IPS DF 6.9 (cell line): ENCODE measurements at places on chromosomes 1 and 21.

GRCh38 chr1:111770916-111771315, 15.2 kb downstream of the DDX20 start:
- DNase-seq = no peak

- DNase-seq = no peak
Observed at GRCh38 chr1:34131396-34132160, 33.5 kb downstream of the CSMD2 start.

GRCh38 chr1:111884772-111885443, 104.6 kb downstream of the KCND3 start:
- no peak for DNase-seq

- no peak for DNase-seq
Observed at GRCh38 chr1:114219172-114219868, 65.7 kb upstream of the SYT6 start.

DNA sequence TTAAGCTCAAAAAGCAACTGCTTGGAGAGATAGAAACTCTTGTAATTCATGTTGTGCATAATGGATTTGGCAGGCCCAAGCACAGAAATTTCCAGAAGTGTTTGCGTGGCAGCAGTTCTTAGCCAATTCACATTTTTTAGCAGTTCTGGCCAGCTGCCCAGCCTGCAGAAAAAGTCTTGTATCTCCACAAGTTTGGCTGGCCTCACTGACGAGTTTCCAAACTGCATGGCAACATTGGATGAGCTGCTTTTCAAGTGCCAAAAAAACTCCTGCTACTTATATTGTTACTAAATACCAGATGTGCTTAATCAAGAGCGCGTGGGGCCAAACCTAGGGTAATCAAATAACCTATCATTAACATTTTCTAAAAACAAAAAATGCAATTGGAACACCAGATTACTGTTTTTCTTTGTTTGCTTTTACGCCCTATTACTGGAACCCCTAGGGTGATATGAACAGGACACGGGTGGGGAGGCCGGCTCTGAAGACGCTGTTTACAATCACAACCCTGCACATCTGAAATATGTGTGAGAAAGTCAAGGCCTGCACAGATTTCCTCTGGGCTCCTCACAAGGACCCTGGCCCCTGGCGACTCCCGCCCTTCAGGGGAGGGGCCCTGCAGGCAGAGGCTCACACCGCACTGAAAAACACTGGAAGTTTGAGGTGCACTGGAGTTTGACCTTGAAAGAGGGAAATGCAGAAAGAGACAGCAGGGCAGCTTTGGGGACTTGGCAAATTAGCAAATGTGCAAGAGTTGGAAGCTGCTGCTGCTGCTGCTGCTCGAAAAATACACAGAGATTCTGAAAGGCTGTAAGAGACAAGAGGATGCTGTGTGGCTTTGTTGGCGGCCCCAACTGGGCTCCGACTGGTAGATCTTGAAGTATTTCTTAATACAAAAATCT, 55.2 kb upstream of the TARBP1 start:
- no peak for DNase-seq

GRCh38 chr1:229972600-229973296, 94.3 kb upstream of the GALNT2 start:
- DNase-seq = peak; percentile 35

DNA sequence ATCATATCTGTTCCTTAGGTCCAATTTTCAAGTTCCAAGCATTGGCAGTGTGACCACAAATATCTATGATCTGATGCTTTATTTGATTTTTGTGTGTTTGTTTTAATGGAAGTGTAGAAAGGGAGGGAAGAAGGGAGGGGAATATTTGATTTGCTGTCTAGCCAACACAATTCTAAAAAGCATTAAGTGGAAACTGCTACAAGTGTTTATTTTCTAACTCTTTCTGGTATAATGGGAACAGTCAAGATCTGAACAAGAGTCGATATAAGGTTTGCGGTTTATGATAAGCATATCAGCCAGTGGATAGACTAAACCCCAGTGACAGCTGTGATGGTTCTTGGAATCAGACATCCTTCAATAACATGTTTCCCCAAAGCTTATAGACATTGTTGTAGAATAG, 267.8 kb upstream of the SNX7 start:
- no peak for DNase-seq

DNA sequence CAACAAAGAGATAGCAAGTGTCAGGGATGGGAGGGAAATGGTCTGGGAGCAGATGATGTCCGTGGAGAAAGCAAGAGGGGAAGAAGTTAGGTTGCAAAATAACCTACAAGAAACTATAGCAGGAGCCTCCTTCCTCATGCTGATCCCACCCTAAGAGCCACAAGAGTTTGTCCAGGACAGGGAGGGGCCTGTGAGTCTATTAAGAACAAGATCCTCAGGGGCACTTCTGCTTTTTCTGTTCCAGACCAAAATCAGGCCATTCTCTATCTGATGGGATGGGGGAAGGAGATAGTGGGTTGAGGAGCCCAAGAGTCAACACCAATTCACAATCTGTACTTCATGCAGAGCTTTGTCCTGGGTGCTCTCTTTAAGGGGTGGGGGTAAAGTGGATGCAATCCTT, 7.7 kb upstream of the ATP1A4 start:
- no peak for DNase-seq

- DNase-seq = no peak
Observed at GRCh38 chr1:41152622-41153044, 89.5 kb downstream of the SCMH1 start.

DNA sequence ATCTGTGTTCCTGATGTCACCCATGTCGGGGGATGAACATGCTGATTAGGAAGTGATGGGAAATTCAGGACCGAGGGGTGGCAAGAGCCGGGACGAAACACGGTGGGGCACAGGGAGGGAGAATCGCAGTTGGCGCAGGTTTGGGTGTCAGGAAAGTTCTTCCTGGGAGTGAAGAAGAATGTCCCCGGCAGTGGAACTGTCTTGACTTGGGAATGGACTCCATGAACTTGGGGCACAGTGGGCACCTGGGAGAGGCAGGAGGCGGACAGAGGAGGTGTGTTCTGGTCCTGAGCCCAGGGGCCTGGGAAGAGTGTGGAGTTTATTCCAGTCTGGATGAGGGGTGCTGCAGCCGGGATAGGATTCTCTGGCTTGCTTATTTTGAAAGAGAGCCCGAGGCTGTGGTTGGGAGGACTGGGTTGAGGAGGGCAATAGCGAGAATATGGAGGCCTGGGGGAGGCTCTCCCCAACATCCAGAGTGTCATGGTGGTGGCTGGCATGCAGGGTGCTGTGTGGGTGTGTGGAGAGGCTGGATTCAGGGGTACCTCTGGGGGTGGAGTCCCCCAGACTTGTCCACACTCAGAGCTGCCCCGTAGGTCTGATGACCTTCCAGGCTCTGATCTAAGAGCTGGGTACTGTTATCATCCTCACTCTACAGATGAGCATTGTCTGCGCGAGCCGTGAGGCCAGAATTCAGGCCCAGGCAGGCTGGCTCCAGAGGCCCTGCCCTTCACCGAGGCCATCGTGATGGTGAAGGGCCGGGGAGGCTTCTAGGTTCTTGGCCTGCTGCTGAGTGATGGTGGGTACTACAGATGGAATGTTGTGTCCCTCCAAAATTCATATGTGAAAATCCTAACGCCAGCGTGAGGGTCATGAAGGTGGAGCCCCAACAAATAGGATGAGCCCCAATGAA, 274.5 kb upstream of the C1orf174 start:
- no peak for DNase-seq

- no peak for DNase-seq
Observed at GRCh38 chr1:3466366-3467075, 12.1 kb downstream of the ARHGEF16 start.

DNA sequence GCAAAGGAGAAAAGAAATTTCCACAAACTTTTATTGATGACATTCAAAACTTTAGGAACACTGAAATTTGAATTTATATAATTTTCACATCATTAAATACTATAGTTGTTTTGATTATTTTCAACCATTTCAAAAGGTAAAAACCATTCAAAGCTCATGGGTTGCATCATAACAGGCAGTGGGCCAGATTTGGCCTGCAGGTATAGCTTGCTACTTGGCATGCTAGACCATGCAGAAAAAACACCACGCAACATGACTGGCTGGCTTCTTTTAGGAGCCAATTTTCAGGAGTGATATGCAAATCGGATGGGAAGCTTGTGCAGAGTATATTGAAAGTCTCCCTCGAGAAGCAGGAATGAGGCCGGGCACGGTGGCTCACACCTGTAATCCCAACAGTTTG, 144.8 kb downstream of the GLUL start:
- no peak for DNase-seq

DNA sequence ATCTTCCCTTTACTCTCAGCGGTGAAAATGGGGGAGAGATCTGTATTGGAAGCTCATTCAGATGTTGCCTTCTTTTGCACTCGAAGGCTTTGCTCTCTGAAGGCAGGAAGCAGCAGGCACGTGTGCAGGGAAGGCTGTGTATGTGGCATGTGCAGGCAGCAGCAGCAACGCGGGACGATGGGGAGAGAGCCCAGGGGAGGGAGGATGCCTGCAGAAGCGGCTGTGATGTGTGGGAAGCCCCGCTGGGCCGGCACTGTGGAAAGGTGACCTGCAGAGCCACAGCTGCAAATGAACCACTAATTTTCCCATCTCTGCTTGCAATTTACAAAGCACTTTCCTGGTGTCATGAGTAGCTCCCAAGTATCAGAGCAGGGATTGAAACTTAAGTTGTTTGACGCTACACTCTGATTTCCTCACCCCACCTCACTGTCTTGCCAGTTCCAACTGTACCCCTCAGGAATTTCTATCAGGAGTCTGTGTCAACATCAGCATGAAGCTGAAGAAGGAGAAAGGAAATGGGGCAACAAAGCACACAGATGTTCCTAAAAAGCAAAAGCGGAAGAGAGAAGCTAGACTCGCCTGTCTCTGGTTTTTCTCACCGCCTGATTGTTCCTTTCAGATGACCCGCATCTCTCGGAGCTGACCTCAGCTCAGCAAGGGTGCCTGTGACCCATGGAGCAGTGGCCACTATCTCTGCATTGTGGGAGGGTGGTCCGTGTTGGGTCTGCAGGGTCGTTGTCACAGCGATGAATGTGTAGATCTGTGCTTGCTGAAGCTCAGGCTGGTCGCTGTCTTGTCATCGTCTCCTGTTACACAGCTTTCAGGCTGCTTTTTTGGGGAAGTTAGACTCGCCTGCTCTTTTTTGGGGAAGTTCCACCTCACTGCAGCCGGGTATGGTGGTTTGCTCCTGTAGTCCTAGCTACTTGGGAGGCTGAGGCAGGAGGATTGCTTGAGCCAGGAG, 156.1 kb downstream of the KIF26B start:
- DNase-seq = no peak

DNA sequence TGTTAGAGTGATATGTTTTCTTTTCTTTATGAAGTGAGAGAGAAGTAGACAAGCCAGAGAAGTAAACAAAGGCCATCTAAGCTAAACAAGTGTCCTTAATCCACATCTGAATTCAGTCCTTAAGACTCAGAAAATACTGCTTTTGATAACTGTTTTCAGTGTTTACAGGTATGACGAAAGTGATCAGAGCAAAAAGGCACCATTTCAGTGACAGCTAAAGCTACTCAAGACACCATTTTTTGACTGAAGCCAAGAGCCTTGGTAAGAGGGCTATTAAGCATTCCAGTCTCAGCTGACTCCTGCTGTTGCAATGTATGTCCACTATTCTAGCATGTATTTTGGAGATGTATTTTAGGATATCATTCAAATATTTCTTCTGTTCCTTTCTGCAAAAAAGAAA, 4.1 kb downstream of the KMO start:
- no peak for DNase-seq

GRCh38 chr1:91670781-91671180, 170.1 kb downstream of the CDC7 start:
- no peak for DNase-seq

DNA sequence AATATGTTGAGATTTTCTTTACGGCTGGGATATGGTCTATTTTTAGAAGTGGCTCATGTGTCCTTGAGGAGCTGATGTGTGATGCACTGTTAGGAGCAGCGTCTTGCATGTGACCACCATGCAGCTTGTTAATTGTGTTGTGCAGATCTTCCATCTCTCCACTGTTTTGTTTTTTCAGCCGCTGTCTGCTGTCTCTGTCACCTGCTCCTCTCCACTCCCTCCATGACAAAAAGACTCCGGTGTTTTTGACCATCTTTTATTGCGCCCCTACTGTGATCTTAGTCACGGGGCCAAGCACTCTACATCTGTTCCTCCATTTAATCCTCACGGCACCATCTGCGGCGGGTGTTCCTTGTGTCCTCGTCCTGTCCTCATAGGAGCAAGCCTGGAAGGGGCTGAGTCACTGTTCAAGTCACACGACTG, 51.8 kb downstream of the ADARB1 start:
- DNase-seq = no peak

GRCh38 chr1:77825131-77825709, 45.8 kb downstream of the MIGA1 start:
- peak; percentile 7 for DNase-seq

GRCh38 chr1:4836574-4836973, 182.2 kb downstream of the AJAP1 start:
- DNase-seq = no peak
